ENCODE measurements at places on chromosomes 4 and X.

GRCh38 chrX:129145840-129146272, 377.4 kb downstream of the SMARCA1 start:
- no peak for DNase-seq

GRCh38 chrX:130167040-130167439, 1.4 kb upstream of the AIFM1 start:
- DNase-seq = no peak

GRCh38 chrX:124274438-124275181, 57.9 kb upstream of the TEX13D start:
- no peak for DNase-seq

GRCh38 chrX:3143043-3143799, 102.0 kb downstream of the ARSF start:
- DNase-seq = no peak

DNA sequence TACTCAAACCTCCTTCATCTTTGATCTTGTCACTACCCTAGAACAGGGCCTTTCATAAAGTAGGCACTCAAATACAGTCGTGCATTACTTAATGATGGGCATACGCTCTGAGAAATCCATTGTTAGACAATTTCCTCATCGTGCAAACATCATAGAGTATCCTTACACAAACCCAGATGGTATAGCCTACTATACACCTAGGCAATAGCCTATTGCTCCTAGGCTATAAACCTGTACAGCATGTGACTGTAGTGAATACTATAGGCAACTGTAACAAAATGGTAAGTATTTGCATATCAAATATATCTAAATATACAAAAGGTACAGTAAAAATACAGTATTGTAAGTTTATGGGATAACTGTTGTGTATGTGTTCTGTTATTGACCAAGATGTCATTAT, 31.9 kb downstream of the CLDN2 start:
- no peak for DNase-seq

- no peak for DNase-seq
These were observed 100.7 kb downstream of the CRLF2 start for GRCh38 chrX:1111601-1112300.

GRCh38 chr4:186775902-186776301, 52.2 kb upstream of the FAT1 start:
- no peak for DNase-seq

- no peak for DNase-seq
These were observed 7.2 kb upstream of the LNX1 start for GRCh38 chr4:53598483-53598882.

DNA sequence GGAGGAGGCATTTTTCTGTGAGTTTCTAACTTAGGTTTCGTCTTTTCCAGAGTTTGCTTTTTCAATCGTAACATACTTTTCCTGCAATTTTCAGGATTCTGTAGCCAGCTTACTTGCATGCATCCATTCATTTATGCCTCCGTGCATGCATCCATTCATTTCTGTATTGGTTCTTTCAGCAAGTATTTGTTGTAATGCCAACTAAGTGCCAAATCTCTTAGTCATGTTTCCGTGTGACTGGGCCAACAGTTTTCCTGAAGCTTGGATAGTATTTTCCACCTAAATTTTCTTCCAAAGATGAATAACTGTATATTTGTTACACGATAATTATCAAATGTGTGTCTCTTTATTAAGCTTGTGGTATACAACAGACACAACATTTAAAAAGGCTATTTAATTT, 41.5 kb downstream of the CBLL2 start:
- DNase-seq = no peak

DNA sequence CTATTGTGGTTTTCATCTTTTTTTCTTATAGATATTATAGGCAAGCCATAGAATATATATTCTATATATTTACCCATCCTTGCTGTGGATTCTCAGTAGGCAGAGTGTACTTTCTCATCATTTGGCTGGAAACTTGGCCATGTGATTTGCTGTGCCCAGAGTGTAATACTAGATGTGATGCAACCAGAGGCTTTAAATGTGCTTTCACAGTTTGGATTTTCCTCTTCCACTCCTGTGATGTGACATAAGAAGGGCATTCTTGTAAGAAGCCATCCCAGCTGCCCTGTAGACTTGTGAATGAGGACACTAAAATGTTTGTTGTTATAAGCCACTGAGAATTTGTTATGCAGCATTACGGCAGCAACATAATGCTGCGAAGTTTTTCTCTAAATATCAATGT, 10.4 kb upstream of the HPGDS start:
- no peak for DNase-seq

All from right cardiac atrium (tissue), 5 donors.